ENCODE measurements at places on chromosomes 3 and 15.
A peak's percentile ranks its signal among the peaks of the same experiment; 100 is the strongest.

DNA sequence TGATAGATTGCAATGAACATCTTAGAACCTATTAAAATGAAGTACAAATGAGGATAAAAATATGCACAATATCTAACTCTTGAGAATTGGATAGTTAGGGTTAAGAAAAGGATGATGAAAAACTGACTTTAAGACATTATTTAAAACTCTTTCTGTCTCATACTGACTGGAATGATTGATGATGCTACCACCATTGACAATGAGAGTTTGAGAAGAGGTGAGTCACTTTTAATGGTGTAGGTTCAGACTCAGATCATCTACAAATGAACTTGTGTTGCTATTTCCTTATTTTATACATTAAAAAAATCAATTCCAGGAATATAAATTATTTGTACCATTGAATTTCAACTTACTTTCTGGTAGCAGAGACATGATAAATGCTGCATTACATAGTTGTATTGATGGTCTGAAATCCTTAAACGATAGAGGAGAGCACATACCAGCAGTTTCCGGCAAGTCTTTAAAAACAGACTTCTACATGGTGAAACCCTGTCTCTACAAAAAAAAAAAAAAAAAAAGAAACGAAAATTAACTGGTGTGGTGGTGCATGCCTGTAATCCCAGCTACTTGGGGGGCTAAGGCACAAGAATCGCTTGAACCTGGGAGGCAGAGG is 409.0 kb downstream of the OTOL1 start:
- DNase-seq, result no peak

DNA sequence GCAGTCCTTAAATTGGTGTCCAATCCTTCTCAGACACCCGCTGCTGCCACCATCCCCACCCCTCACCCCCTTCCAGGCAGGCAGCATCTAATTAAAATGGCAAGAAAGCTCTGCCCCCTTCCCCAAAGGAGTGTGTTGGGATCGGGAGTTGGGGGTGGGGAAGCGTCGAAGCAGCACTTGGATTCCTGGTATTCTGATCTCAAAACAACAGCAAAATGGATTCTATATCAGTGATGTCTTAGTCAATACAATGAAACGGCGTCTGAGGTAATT is 1.4 kb downstream of the TNIK start:
- no peak for DNase-seq

DNA sequence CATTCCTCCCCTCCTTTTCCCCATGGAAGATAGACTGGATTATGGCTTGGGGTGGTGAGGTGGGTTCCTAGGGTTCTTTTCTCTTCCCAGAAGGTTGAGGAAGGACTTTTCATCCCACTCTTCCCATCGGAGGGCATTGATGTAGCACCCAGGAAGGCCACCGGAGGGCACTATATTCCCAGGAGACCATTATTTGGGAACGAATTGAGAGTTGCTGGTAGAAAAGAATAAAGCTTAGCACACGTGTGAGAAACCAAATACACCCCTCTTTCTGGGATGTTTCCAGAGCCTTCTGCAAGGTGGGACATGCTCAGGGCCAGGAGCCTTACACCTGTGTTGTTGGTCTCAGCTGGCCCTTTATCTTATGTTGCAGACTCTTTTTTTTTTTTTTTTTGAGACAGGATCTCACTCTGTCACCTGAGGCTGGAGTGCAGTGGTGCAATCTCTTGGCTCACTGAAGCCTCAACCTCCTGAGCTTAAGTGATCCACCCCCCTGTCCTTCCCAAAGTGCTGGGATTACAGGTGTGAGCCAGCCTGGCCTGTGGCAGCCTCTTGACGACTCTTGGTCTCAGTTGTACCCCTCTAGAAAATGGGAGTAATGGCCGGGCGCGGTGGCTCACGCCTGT is 6.3 kb upstream of the CDC25A start:
- DNase-seq, result peak; percentile 32

- DNase-seq, result no peak
These were observed 355.8 kb upstream of the IL12A start for GRCh38 chr3:159632851-159633250.

DNA sequence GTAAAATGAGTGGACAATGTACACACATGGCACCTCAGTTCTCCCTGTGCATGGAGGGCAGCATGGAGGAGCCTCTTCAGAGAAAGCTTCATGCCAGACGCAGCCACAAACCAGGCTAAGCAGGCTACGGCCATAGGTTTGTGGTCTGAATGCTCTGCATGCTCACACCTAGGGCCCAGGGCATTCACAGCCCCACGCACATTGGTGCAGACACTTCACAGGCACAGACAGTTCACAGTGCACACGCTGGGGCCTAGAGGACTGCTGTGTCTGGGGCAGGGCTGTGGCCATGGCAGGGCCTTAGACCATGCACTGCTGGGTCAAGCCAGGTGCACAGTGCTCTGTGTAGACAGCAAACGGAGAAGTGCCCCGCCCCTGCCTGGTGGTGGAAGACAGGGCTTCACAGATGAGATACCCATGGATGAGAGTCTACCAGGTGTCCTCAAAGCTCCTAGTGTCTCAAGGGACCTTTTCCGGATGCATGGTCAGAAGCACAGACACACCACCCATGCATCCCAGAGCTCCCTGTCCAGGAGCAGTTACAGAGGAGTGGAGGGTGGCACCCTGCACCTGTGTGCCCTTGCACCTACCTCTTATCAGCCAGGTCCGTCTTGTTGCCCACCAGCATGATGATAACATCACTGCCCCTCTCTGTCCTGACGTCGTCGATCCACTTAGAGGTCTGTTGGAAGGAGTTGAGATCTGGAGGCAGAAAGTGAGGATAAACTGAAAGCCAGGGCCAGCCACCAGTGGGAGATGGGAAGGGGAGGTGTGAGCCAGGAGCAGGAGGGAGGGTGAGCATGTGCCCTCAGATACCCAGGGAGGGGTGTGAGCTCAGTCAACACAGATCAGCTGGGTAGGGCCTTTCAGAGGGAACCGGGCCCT is 33.5 kb downstream of the SRPRB start:
- no peak for DNase-seq

DNA sequence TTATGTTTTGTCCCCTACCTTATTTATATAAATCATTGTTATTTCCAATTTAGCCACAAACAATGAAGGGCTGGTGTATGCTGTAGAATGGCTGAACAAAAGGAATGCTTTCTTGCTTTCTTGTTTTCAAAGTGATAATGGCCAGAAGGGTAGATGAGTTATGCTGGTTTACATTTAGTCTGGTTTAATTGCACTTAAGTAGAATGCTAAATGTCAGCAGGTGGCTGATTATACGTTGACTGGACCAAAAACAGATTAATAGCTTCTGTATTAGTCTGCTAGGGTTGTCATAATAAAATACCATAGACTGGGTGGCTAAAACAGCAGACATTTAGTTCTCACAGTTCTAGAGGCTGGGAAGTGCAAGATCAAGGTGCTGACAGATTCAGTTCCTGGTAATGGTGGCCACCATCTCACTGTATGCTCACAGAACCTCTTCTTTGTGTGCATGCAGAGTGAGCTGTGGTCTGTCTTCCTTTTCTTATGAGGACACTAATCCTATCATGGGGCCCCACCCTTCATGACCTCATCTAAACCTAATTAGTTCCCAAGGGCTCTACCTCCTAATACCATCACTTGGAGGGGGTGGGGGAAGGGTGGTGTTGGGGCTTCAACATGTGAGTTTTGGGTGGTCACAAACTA is 17.1 kb upstream of the XIRP1 start:
- no peak for DNase-seq

DNA sequence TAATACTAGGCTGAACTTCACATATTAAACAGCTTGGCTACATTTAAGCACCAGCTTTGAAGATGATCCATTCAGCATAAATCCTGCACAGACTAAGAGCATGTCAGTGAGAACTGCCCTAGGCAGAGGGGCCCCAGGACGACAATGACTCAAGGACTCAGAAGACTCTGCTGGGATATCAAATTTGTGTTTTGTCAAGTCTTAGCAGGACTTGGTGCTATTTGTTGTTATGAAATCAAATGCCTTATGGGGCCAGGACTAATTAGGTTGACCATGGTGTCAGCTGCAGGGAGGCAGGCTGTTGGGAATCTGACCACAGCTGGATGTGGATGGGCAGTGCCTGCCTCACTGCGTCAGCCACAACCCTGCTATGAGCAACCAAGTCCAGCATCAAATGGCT is 91.8 kb downstream of the RYR3 start:
- no peak for DNase-seq

- DNase-seq, result no peak
These were observed 4.7 kb downstream of the BHLHE40 start for GRCh38 chr3:4983739-4984510.

DNA sequence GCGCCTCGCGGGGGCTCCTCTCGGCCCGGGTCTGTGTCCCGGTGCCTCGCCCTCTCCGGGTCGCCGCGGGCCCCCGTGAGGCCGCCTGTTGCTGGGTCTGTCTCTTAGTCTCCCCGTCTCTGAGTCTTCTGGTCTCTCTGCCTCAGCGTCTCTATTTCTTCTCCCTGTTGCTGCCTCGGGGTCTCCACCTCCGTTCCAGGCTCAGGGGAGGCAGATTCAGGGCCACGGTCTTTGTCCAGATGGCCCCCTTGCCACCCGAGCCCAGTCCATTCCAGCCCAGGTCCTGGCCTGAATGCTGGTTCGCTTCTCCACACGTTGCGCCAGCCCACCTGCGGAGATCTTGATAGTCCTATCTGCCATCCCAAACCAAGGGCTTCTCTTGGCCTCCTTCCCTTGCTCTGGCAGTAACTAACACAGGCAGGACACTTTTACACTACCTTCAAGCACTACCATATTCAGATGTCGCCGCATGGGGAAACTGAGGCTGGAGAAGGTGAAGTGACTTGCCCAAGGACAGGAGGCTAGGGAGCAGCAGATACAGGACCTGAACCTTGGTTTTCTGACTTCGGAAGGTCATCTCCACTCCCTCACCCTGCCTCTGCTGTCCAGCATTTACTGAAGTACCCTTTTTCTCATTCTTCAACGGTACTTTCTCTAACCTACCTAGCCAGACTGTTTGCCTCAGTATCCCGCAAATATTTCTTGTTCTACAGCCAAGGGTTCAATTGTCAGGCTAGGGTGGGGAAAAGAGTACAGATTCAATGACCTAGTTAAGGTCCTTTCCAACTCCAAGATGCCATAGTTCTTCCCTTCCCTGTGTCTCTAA is 616 bp upstream of the IGDCC4 start:
- DNase-seq, result no peak

DNA sequence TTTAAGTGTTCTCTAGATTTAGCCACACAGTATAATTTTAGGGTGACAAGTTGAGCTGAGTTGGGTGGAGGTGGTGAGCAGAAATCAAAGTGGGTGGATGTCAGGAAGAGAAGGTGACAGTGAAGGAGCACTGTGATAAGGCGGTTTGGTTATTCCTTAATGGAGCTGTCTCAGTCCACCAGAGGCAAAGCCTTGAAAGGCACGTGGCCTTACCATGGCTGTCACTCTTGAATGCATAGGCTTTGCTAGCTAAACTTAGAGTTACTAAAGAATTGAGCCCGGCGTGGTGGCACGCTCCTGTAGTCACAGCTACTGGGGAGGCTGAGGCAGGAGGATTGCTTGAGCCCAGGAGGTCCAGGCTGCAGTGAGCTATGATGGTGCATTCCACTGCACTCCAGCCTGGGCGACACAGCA is 560 bp upstream of the TTLL13 start:
- DNase-seq, result no peak

GRCh38 chr15:70327856-70328678 is 230.3 kb upstream of the TLE3 start:
- DNase-seq, result no peak

GRCh38 chr3:127476936-127477335 is 113.6 kb downstream of the TPRA1 start:
- DNase-seq, result no peak

- no peak for DNase-seq
These were observed 107.8 kb downstream of the TMCO5A start for GRCh38 chr15:38042211-38042610.

DNA sequence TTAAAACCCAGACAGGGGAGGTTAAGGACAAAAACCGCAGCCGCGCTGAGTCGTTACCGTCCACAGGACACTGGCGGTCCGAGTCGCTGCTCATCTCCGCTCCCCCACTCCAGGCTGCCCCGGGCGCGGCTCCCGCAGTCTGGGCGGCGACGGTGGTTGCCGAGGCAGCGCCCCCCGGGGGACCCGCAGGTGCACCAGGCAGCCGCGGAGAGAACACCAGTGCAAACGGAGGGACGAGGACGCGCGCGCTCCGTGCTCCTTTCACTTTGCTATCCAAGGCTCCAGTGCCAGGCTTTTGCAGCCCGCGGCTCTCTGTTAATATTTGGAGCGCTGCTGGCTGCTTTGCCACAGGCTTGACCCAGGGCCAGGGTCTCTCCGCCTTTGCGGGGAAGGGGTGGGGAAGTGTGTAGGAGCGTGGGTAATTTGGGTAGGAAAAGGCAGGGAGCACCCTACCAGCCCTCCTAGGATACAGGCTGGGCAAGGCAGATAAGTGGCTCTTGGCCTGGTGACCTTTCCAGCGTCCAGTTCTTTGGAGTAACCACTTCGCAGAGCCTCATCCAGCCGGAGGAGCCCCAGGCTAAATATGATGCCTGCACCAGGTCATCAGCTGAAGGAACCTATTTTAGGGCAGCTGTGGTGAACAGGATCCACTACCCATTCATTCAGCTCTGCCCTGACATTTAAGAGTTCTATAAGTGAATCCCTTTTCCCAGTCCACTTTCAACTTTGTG is at the start of gene GADL1:
Gene GADL1 (minus strand): TSS at position 141 of the 731 bp plus-strand sequence. CDS start 47 bp downstream, at position 94.
- DNase-seq, result no peak

- DNase-seq, result no peak
These were observed 26.9 kb downstream of the ABTB1 start for GRCh38 chr3:127699416-127700300.

DNA sequence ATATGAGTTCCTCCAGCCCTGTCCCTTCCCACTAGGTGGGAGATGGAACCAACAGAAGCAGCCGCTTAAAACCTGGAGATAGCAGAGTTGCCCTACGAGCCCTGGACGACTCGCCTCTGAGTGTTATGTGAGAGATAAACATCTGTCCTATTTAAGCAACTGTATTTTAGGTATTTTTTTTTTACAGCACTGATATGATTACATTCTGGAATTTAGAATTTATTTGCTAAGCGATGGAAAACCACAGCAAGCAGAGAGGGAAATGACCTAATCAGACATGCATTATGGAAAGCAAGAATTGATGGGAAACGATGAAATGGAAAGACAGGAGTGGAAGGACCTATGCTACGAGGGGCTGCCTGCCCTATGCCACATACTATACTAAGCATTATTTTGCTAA is 379.0 kb upstream of the IL12A start:
- DNase-seq, result no peak

DNA sequence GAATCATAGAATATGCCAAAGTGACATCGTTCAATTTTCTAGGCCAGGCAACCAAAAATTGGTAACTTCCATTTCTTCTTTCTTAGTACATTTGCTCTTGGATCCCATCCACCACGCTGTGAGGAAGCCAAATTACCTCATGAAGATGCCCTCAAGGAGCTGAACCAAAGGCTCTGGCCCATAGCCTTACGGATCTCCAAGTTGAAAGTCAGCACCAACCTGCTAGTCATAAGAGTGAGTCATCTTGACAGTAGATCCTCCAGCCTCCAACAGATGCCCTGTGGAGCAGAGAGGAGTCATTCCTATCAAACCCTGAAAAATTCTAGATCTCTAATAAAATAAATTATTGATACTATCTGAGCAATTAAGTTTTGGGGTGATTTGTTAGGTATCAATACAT is 322.5 kb upstream of the COL8A1 start:
- no peak for DNase-seq

GRCh38 chr15:30062881-30063280 is 19.9 kb upstream of the GOLGA8J start:
- DNase-seq, result no peak

- DNase-seq, result no peak
These were observed 405.9 kb upstream of the LMCD1 start for GRCh38 chr3:8095724-8096123.

GRCh38 chr3:27224197-27224596 is 145.0 kb downstream of the NEK10 start:
- DNase-seq, result no peak

Data from GM18507 (cell line).